ENCODE measurements at places on chromosomes 6 and 20.

DNA sequence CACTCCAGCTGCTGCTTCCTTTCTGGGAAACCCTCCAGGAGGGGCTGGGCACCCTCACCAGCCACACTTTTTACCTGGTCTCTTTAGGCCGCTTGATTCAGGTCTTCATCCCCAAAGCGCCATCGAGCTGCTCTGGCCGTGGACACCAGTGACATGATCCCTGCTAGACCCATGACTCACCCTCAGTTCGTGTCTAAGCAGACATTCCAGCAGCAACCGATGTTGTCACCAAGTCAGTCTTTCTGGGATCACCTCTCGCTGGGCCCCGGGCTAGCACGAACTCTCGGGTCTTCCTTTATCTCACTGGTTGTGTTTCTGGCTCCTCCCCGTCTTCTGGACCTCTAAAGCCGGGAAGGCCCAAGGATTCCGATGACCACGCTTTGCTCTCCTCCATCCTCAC is 43.0 kb upstream of the GPR31 start:
- DNase-seq = no peak

- DNase-seq = no peak
These were observed 163.0 kb downstream of the ARID1B start for GRCh38 chr6:156940221-156940620.

GRCh38 chr20:49518576-49518975 is 36.1 kb upstream of the KCNB1 start:
- no peak for DNase-seq

GRCh38 chr6:54289426-54289825 is 18.8 kb upstream of the TINAG start:
- no peak for DNase-seq

DNA sequence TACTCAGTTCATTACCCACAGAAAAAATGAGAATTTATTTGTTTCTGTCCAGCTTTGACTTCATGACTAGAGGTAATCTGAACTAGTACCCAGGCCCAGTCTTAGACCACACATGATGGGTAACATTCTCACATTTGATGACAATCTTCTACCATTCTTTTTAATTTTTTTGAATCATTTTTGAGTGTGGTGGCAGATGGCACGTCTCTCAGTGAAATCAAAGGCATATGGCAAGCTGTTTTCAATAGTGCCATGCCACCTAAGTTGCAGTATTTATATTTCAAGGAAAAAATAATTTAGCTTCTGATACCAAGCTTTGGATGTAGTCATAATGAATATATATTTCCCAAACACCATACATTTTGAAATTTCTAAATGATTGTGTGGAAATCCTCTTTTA is 88.8 kb upstream of the HS3ST5 start:
- DNase-seq = no peak

DNA sequence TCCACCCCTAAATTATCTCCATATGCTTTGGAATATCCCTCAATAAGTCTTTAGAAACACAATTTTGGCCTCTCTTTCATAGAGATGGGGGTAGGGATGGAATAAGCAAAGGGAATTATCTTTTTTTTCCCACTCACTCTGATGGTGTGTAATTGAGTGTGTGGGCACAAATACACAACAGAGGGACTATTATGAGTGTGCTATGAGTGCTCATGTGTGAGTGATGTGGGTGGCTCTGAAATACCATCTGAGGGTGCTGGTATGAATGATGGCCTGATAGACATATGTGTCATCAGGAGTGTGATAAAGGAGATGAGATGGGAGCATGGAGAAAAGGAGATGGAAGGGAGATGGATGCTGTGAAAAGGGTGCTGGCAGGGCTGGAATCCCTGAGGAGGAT is 35.6 kb downstream of the GSS start:
- DNase-seq = no peak

- DNase-seq = no peak
These were observed 9.2 kb upstream of the TFAP2A start for GRCh38 chr6:10424040-10424439.
